Spinal cord (tissue), 10 donors: ENCODE measurements at places on chromosomes 5 and 9.

DNA sequence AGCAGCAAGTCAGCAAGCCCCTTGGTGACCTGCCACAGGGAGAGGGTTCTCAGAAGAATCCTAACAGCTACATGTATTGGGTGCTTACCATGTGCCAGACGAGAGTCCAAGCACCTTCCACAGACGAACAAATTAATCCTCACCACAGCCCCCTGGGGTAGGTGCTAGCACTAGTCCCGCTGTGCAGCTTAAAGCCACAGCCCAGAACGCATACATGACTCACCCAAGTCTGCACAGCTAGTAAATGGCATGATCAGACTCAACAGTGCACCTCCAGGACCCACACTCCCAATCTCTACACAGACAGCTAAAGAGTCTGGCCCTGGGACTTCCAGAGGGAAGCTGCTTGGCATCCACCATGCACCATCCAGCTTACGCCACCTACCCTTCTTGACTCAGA is 111.5 kb downstream of the PAX5 start:
- H3K4me3 ChIP-seq, result no peak overlapping the region
- no peak for DNase-seq
- H3K27me3 ChIP-seq, result no peaks in the 10 kb centered on the region

GRCh38 chr9:114200721-114201300 is 45.5 kb downstream of the COL27A1 start:
- H3K4me1 ChIP-seq, result peaks cover 15% of the 10 kb centered on the region
- H3K27ac ChIP-seq, result no peak overlapping the region
- H3K36me3 ChIP-seq, result peaks cover 4% of the 10 kb centered on the region
- no peak for DNase-seq
- H3K4me3 ChIP-seq, result no peak overlapping the region
- H3K27me3 ChIP-seq, result no peaks in the 10 kb centered on the region

DNA sequence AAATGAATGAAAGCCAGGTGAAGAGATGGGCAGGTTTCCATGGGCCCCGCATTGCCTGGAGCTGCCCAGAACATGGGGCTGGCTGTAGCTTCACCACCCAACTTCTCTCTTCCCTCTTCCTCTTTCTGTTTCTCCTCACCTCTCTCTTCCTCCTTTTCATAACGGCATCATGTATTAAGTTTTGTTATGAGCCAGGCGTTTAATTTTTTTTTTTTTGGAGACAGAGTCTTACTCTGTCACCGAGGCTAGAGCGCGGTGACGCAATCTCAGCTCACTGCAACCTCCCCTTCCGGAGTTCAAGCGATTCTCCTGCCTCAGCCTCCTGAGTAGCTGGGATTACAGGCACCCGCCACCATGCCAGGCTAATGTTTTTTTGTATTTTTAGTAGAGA is 13.0 kb upstream of the SPINK4 start:
- H3K4me3 ChIP-seq, result no peak overlapping the region
- no peaks in the 10 kb centered on the region for H3K4me1 ChIP-seq
- no peaks in the 10 kb centered on the region for H3K36me3 ChIP-seq
- H3K27ac ChIP-seq, result no peak overlapping the region
- no peak for DNase-seq

- H3K4me1 ChIP-seq, result no peaks in the 10 kb centered on the region
- no peaks in the 10 kb centered on the region for H3K27me3 ChIP-seq
- H3K36me3 ChIP-seq, result no peaks in the 10 kb centered on the region
- H3K4me3 ChIP-seq, result no peak overlapping the region
These were observed 23.4 kb downstream of the PAEP start for GRCh38 chr9:135584934-135585333.

DNA sequence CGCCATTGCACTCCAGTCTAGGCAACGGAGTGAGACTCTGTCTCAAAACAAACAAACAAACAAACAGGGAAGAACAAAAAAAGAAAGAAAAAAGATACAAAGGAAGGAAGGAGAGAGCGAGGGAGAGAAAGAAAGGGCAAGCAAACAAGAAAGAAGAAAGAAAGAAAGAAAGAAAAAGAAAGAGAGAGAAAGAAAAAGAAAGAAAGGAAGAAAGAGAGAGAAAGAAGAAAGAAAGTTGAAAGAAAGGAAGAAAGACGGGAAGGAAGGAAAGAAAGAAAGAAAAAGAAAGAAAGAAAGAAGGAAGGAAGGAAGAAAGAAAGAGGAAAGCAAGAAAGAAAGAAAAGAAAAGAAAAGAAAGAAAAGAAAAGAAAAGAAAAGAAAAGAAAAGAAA is 13.1 kb upstream of the ALDOB start:
- H3K27ac ChIP-seq, result no peak overlapping the region
- H3K36me3 ChIP-seq, result no peaks in the 10 kb centered on the region
- H3K27me3 ChIP-seq, result no peaks in the 10 kb centered on the region

GRCh38 chr9:68964102-68964541 is 49.8 kb downstream of the PRKACG start:
- DNase-seq, result no peak
- no peak overlapping the region for H3K4me3 ChIP-seq
- no peaks in the 10 kb centered on the region for H3K27me3 ChIP-seq

DNA sequence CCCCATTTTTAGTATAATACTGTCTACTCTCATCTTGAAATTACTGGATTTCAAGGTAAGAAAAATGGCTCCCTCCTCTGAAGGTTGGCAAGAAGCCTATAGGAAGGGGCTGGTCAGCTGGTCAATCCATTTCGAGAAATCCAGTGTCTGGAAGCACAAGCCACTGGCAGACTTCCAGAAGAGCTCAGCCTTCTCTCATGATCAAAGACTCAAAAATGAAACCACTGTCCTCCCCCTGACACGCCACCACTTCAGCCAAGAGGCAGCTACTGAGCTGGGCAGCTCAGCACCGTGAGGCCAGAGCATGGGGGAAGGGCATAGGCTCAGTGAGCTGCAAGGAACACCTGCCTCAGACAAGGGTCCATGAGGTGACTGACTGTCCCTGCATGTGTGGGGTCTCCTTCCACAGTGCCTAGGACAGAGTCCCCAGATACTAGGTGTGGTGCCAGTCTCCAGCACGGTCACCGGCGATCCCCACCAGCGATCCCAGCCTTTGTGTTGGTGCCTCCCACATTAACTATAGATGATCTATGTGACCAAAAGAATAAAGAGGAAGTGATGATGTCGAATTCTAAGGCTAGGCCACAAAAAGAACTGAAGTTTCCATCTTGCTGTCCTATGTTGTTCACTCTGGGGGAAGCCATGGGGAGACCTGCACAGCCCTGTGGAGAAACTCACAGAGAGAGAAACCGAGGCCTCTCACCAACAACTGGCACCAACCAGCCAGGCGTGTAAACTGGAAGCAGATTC is 100.1 kb upstream of the LRRTM2 start:
- H3K36me3 ChIP-seq, result no peaks in the 10 kb centered on the region
- no peak overlapping the region for H3K4me3 ChIP-seq
- DNase-seq, result no peak
- peaks cover 14% of the 10 kb centered on the region for H3K4me1 ChIP-seq

DNA sequence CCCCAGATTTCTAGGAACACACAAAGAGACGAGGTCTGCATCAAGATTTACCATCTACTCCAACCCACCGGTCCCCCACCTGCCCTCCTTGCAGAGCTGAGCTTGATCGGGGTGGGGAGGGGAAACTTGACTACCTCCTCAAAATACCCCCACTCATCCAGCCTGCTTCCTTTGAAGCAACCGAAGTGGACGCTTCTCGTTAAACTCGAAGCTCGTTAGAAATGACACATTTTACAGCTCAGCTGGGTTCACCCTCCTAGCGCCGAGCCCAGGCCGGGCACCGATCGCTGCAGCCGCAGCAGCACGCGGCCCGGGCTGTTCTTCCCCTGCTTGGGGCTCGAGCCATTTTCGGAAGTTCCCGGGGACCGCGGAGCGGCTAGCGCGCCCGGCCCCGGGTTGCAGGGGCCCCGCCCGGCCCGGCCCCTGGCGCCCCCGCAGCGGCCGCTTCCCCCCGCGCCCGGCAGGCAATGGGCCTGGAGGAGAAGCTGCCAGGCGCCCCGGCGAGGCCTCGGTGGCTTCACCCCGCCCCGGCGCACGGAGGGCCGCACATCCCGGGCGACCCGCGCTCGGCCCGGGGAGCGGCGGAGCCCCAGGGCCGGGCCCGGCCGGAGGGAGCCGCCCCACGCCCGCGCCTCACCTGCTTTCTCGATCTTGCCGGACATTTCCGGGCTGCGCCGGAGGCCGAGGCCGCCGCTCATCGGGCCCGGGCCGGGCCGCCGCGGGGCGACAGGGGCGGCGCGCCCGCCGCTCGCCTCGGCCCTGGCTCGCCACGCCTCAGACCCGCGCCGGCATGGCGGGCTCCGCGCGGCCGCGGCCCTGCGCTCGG is 530 bp downstream of the RAPGEF1 start:
- no peaks in the 10 kb centered on the region for H3K27me3 ChIP-seq
- H3K4me1 ChIP-seq, result peaks cover 38% of the 10 kb centered on the region
- H3K4me3 ChIP-seq, result peak overlapping the region; percentile 61
- H3K36me3 ChIP-seq, result peaks cover 3% of the 10 kb centered on the region
- DNase-seq, result no peak

DNA sequence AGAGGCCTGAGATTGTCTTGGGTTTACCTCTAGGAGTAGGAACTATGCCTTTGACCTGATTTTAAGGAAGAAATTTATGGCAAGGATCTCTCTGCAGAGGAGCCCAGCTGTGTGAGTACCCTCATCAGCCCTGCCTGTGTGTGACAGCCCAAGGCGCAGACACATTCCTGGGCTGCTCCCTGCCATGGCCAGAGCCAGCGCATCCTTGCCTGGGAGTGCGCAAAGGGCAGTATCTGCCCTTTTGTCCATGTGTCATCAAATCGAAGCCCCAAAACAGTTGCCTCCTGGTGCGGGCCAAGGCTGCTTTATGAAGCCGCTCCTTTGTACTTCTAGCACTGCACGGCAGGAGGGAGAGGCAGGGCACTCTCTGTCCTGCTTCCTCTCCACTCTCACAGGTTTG is 51.9 kb downstream of the PRRT1B start:
- H3K4me1 ChIP-seq, result no peaks in the 10 kb centered on the region
- no peak for DNase-seq
- H3K4me3 ChIP-seq, result no peak overlapping the region
- peaks cover 96% of the 10 kb centered on the region for H3K36me3 ChIP-seq
- H3K27ac ChIP-seq, result no peak overlapping the region

DNA sequence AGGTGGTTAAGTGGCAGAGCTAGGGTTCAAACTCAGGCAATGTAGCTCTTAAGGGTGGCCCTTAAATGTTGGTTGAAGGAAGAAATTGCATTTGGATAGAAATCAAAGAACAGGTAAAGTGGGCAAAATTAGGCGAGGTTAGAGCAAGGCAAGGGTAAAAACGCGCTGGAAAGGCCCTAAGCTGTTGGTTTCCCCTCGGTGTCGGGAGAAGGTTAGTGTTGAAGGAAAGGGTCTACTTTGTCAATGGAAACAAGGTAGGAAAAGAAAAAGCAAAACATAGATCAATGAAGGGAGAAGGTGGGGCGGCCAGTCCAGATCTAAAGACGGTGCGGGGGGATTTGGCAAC is 431 bp downstream of the FASTKD3 start:
- H3K27ac ChIP-seq, result peak overlapping the region; percentile 33
- DNase-seq, result no peak
- H3K4me1 ChIP-seq, result no peaks in the 10 kb centered on the region
- no peaks in the 10 kb centered on the region for H3K27me3 ChIP-seq
- peak overlapping the region; percentile 81 for H3K4me3 ChIP-seq

GRCh38 chr9:138073808-138074207 is 196.2 kb downstream of the CACNA1B start:
- H3K4me3 ChIP-seq, result no peak overlapping the region
- H3K4me1 ChIP-seq, result peaks cover 1% of the 10 kb centered on the region
- DNase-seq, result no peak
- no peak overlapping the region for H3K27ac ChIP-seq
- peaks cover 49% of the 10 kb centered on the region for H3K36me3 ChIP-seq

GRCh38 chr5:131942016-131942415 is 3.4 kb downstream of the MEIKIN start:
- DNase-seq, result no peak
- H3K36me3 ChIP-seq, result peaks cover 4% of the 10 kb centered on the region
- no peaks in the 10 kb centered on the region for H3K4me1 ChIP-seq

- no peaks in the 10 kb centered on the region for H3K27me3 ChIP-seq
- no peak overlapping the region for H3K27ac ChIP-seq
- H3K4me1 ChIP-seq, result peaks cover 12% of the 10 kb centered on the region
- H3K36me3 ChIP-seq, result peaks cover 3% of the 10 kb centered on the region
These were observed 4.1 kb downstream of the PLPP1 start for GRCh38 chr5:55530669-55531068.

- H3K27ac ChIP-seq, result no peak overlapping the region
- H3K27me3 ChIP-seq, result no peaks in the 10 kb centered on the region
- H3K4me1 ChIP-seq, result no peaks in the 10 kb centered on the region
- peaks cover 3% of the 10 kb centered on the region for H3K36me3 ChIP-seq
- H3K4me3 ChIP-seq, result no peak overlapping the region
- no peak for DNase-seq
These were observed 21.9 kb downstream of the TTC1 start for GRCh38 chr5:160030631-160031377.

- H3K4me1 ChIP-seq, result no peaks in the 10 kb centered on the region
- H3K27ac ChIP-seq, result no peak overlapping the region
These were observed 58.8 kb downstream of the MROH2B start for GRCh38 chr5:41012318-41012717.

- DNase-seq, result no peak
- H3K27me3 ChIP-seq, result no peaks in the 10 kb centered on the region
- peak overlapping the region; percentile 58 for H3K27ac ChIP-seq
These were observed 602.2 kb downstream of the BNC2 start for GRCh38 chr9:16268067-16268881.

DNA sequence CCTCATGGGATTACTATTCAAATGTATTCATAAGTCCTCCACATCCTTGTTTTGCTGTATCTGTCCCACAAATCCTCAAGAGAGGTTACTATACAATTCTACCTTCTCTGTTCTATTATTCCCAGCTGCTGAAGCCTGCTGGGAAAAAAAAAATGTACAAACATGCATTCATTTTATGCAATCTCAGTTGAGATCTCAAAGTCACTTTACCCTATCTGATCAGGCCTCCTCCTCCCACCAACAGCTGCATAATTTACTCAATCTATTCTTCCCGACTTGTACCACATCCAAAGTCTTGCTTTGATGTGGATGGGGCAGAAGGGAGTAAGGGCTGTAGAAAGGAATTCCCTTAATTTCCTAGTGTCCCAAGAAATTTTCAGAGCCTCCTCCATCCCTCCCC is 28.6 kb downstream of the PSIP1 start:
- no peaks in the 10 kb centered on the region for H3K27me3 ChIP-seq
- peaks cover 11% of the 10 kb centered on the region for H3K36me3 ChIP-seq
- no peak overlapping the region for H3K4me3 ChIP-seq
- no peak overlapping the region for H3K27ac ChIP-seq

DNA sequence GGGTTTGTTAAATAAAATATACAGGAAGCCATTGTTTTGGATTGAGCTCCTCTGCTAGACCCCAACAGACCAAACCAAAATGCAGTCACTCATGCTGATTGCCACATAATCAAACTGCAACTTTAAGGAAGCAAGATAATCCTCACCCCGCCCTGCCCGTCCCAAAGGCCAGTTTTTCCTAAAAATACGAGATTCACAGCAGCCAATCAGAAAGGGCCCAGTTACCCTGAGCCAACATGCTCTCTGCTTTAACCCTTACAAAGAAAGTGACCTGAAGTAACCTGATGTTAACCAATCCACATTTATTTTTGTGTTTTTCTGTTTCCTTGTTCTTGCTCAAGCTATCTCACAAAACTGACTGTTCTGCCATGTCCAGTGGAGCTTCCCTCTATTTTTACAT is 21.5 kb upstream of the RNF20 start:
- no peaks in the 10 kb centered on the region for H3K36me3 ChIP-seq
- no peak for DNase-seq
- no peak overlapping the region for H3K27ac ChIP-seq
- no peak overlapping the region for H3K4me3 ChIP-seq
- no peaks in the 10 kb centered on the region for H3K27me3 ChIP-seq
